NCI-H2107 (cell line): ENCODE measurements at places on chromosomes 6 and 20.

DNA sequence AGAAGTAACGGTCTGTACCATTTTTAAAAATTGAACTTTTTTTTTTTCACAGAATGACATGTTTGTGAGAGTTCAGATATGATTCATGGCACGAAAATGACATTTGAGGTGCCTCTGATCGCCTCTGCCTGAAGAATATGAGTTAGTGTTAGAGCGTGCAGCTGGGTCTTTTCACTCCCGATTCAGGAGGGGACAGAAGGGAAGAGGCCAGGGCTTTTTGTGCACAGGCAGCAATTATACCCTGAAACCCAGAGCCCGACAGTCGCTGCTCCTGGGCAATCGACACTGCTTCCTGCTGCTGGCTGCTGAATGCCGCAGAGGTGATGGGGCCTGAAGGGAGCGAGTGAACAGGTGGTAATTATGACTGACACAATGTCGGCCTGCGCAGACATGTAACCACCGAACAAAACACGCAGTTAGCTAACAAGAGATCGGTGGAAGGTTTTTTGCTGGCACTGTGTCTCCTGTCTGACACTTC lies 652.0 kb upstream of the NOX3 start:
- DNase-seq = peak; percentile 61

DNA sequence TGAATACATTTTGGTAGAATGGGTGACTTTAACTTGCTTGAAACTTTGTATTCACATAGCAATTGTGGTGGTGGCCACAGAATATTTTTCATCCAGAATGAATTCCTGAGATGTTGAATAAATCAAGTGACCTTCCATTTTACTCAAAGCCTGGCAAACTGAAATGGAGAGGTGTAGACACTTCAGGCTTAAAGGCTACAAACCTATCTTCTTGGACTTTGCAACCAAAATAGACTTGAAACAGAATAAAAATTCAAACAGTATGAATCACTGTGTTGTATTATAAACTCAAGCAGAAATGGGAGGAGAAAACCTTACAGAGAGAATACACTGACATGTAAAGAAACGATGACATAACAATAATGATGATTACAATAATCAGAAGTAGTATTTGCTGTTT lies 371.6 kb downstream of the BCKDHB start:
- no peak for DNase-seq

DNA sequence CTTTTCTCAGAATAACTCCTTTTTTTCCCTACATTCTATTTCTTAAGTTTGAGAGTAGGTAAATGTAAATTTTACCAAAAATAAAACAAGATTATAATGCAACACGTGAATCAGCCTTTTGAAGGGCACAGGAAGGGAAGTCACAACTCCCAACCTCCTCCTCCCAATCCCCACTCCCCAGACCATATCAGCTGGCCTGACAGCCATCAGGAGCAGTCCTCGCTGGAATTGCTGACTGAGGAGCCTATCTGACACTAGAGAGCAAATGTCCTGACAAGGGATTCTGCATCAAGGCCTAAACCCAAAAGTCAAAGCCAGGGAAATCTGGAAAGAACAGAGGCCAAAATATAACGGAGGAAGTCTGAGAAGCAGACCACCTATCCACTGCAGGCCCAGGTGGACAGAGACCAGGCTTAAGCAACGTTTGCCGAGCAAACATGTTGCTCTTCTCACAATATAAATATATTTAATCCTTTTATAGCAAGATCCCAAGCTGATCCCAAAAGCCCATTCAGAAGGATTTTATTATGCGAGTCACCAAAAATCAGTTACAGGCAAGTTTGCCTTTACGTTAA lies 2.5 kb downstream of the RRAGD start:
- no peak for DNase-seq

- DNase-seq = no peak
Observed at GRCh38 chr6:119096721-119097565, 18.5 kb upstream of the FAM184A start.

DNA sequence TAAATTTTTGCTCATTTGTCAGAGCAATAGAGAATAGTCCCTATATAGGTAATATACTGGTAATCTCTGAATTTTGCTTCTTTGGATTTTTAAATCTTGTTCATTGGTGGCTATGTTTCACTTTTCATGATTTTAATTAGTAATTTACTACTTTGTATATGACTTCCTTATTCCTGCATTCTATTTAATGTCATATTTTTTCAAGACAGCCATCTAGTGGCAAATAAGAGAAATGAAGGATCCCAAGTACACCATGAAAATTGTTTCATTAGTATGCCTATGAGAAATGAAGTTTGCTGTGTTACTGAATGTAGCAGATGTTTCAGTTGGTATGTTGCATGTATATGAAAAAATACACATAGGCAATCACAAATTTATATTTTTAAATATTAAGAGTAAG lies 82.4 kb downstream of the ZNF292 start:
- no peak for DNase-seq

GRCh38 chr6:56756791-56757587 lies 114.3 kb upstream of the DST start:
- DNase-seq = no peak

DNA sequence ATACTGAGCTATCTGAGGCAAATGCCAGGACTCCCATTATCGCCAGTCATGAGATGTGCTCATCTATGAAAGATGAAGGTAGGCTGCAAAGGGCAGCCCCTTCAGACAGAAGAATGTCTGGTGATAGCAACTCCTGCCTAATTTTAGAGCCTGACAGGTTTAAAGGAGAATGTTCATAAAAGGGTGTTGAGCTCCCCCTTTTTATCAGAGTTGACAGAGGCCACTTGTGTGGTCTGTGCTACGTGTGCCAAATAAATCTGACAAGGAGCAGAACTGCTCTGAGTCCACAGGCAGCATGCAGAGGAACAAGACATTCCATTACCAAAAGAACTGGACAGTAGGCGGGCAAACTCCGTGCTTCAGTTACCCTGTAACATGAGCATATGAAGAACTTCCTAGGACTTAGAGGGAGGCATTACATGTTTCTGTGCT lies 101.8 kb downstream of the PREP start:
- no peak for DNase-seq

- no peak for DNase-seq
Observed at GRCh38 chr6:2751871-2752270, 1.1 kb upstream of the MYLK4 start.

DNA sequence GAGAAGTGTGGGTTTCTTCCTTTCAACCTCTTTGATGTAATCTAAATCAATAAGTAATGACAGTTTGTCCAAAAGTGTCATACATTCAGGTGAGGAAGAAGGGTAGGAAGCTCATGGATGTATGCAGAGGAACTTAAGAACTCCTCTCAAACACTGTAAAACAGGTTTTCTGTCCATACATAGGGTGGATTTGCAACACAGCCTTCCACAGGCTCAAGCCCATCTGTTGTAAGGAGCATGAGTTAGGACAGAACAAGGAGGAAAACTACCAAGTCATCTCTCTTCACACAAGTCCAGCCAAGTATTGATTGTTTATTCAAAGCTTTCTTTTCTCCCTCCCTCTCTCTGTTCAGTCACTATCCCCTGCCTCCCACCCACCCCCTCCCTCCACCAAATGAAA lies 49.0 kb upstream of the CDYL start:
- DNase-seq = no peak

- no peak for DNase-seq
Observed at GRCh38 chr20:57693670-57694329, 16.0 kb downstream of the PMEPA1 start.

DNA sequence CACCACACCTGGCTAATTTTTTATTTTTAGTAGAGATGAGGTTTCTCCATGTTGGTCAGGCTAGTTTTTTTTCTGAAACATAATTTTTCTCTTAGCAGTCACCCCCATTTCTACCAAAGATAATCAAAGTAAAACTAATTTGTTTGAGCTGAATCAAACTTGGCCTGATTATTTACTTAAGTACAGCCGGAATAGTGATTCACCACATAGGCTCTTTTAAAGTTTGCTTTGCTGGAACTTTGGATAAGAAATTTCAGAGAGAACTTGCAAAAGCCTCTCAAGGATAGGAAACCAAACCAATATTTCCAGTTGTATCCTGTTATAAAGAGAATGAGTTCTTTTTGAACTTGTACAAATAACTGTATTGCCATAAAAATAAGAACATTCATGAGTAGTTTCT lies 105.0 kb upstream of the SYNCRIP start:
- DNase-seq = no peak

- no peak for DNase-seq
Observed at GRCh38 chr6:19342616-19343015, 494.6 kb upstream of the ID4 start.

DNA sequence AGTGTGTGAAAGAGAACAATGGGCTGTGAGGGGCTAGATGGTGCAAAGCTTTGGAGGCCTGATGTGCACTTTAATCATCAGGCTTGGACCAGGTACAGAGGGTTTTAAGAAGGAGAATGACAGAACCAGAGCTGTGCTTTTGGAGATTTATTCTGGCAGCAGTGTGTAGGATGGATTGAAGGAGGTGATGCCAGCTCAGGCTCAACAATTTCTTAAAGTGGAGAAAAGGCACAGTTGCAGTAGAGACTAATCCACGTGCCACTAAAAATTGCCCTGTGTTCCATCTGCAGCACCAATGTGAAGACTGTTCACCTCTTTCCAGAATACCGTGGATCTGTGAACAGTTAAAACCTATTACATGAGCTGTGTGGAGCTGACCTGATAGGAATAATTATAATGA lies 134.7 kb downstream of the FUT9 start:
- DNase-seq = no peak

DNA sequence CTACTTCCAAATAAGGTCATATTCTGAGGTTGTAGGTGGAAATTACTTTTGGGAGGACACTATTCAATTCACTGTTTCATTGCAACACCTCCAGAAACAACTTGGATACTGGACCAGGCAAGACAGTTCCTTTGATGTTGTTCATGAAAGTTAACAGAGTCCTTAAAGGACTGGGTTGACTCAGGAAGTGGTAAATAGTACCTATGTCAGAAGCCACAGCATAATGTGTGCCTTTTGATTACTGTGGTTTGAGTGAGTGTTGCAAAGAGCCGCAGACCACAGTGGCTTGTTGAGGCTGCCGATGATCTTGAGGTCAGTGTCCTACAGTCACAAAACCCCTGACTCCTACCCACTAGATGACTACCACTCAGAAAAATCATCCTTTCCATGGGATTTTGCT lies 10.9 kb downstream of the IL20RA start:
- DNase-seq = no peak

GRCh38 chr6:28896505-28897368 lies 27.0 kb downstream of the TRIM27 start:
- DNase-seq = no peak

GRCh38 chr6:126718600-126719327 lies 378.8 kb downstream of the CENPW start:
- no peak for DNase-seq

DNA sequence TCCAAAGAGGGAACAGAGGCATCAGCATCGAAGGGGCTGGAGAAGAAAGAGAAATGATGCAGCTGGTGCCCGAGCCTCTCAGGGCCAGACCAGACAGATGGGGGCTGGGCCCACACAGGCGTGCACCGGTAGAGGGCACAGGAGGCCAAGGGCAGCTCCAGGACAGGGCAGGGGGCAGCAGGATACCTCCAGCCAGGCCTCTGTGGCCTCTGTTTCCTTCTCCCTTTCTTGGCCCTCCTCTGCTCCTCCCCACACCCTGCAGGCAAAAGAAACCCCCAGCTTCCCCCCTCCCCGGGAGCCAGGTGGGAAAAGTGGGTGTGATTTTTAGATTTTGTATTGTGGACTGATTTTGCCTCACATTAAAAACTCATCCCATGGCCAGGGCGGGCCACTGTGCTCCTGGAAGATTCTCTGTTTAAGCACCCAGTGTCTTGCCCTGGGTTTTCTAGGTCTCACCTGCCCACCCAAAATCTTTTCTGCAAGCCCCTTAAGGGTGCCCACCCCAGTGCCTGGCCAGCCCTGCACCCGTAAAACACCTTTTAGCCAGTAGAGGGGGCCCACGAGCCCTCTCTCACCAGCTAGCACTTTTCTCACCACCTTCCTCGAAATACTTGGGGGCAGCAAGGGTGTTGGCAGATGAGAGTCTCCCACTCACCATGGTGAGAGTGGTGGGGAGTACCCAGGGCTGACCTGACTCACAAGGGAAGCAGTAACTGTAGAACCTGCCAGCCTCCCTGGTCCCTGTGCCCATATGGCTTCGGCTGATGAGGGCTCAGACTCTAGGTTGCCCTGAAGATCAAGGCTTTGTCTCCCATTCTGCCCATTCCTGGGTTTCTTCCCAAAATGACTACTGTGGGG lies 35.7 kb upstream of the ID1 start:
- no peak for DNase-seq

GRCh38 chr6:155340464-155341129 lies 26.3 kb upstream of the TFB1M start:
- DNase-seq = no peak

DNA sequence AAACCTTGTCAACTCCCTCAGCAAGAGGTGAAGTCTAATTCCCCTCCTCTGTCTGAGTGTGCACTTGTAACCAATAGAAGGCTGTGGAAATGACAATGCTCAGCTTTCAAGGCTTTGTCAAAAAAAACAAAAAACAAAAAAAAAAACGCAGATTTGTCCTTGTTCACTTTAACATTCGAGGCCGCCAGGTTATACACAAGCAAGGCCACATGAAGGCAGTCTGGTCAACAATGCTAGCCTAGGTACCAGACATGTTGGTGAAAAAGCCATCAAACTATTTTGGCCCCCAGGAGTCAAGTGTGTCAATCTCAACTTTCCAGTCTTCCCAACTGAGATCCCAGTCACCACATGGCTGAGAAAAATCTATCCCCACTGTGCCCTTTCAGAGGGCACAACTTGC lies 92.3 kb downstream of the CDK19 start:
- no peak for DNase-seq

DNA sequence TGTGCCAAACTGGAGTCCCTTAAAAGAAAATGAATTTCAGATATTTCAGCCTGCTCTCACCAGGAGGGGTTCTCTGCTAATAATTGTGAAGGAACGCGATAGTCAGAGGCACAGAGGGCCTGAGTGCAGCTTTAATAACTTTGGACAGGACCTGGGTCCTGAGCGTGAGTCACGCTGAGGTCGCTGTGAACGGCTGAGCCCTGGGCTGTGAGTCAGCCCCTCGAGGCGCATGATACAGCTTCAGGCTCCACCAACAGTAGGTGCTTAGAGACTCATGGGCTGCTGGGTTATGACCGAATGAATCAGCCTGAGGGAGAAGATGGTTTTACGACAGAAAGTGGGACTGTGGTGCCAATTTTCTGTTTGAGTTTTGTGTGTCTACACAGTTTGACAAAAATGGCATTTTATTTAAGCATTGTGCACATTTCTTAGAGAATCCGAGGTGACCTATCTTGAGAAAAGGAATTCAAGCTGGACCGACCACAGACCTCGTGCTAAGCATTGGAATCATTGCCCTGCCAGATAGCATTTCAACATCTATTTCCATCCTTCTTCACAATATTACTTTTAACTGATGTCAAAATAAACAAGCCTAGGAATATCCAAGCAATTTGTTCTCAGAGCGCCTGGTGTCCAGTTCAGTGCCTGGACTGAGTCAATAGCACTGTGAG lies 183.0 kb downstream of the THBS2 start:
- no peak for DNase-seq
